ENCODE measurements at places on chromosomes 6 and 20.

GRCh38 chr20:33110147-33110825 is 30.8 kb downstream of the BPIFB4 start:
- no peak for DNase-seq

- DNase-seq: no peak
Measured at GRCh38 chr6:132161283-132161682, 210.1 kb upstream of the CCN2 start.

DNA sequence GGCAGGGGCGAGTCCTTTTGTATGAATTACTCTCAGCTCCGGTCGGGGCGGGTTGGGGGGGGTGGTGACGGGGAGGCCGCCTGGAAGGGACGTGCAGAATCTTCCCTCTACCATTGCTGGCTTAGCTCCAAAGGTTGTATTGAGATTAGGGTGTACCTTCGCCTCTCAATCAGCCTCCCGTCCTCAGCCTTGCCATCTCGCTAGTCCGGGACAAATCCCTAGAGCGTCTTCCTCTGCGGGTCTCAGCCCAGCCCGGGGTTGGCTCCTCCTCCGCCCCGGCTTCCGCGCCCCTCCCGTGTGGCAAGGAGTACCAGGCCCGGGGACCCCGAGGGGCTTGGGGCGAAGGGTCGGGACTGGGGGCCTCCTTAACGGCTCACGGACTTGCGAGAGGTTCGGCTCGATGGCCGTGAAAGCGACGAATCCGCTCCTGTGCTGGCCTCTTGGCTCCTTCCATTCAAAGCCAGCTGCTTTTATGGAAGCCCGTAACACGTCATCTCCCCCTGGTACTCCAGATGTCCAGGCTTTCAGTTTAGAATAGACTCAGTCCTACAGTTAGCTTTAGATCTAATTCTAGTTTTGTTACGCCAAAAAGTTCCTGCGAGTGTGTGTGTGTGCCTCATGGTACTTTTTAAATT is 636 bp upstream of the EEF1A1 start:
- DNase-seq: no peak

DNA sequence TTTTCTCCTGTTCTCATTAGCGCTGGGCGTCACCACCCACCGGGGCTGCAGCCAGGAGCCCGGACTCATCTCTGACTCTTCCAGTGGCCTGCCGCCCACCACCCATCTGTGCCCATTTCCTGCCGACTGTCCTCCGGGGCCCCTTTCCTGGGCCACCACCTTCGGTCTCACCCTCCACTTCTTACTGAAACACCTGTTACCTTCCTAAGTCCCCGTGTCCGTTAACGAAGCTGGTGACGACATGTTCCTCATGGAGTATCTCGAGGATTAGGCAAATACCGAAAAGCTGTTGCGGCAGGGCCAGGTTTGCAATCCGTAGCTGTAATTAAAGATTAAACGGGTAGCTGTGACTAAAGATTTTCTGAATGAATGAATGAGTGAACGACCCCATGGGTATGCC is 80.2 kb downstream of the SRC start:
- DNase-seq: no peak

DNA sequence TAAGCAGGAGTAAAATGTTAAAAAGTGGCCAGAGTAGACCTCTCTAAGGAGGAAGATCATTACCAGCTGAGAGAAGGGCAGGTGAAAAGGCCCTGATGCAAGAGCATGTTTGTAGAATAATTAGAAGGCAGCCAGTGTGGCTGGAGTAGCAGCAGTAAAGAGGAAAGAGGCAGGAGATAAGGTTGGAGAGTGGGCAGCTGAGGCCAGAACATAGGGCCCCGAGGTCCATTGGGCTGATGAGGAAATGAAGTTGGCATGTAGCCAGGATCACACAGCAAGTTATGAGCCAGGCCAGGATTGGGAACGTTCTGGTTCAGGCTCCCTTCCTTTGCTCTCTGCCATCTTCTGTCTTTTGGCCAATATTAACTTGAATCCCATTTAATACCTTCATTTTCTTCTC is 51.6 kb downstream of the RALY start:
- no peak for DNase-seq

DNA sequence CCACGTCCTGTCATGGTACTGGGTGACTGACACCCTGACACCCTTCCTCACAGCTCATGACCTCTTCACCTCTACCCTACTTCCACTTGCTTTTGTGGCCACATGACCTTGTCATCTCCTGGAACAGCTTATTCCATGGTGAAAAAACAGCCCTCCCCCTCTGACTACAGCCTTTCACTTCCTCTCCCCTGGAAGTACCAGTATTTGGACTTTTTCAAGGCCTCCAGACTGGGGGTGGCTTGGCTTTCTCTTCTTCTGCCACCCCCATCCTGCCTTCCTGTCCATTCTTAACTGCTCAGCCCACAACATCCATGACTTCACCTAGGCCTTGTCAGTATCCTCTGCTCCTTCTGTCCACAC is 168.4 kb downstream of the CARMIL1 start:
- DNase-seq: no peak

DNA sequence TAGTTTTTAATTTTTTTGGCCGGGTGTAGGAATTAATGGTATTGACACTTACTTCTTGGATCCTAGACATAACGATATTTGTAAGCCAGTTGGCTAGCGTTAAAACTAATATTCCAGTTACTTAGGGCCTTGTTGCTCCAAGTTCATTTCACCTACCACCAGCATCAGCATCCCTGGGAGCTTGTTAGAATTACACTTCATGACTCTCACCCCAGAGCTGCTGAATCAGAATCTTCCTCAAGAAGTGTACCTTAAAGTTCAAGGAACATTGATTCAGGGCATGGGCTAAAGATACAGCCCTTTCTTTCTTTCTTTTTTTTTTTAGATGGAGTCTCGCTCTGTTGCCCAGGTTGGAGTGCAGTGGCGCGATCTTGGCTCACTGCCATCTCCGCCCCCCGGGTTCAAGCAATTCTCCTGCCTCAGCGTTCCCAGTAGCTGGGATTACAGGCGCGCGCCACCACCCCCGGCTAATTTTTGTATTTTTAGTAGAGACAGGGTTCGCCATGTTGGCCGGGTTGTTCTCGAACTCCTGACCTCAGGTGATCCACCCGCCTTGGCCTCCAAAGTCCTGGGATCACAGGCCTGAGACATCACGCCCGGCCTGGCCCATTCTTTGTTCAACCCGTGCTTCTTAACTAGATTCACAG is 1.1 kb downstream of the SLX4IP start:
- DNase-seq: no peak

DNA sequence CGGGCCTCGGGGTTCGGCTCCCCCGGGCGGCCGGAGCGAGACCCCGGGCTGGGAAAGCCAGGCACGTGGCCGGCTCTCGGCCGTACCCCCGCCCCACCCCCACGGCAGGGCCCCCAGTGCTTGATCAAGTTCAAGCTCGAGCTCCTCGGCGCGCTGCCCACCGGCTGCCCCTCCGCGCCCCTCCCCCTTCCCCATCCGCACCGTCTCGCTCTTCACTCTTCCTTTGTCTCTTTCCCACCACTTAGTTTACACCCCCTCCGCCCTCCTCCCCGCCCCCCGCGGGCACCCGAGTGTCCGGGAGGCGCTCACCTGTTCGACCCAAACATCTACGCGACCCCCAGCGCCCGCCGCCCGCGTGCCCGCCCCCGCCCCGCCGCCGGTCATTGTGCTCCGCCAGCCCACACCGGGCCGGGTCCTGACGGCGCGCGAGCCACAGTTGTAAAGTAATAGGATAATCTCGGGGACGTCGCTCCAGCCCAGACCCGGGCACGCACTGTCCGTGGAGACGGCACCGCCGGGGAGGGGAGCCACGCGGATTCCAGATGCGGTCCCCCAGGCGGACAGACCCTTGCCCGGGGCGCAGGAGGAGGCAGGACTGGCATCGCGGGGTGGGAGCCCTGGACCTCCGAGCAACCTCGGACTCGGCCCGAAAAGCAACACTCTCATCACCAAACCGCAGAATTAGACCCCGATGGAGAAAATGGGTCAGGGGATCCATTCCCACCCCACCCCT is 100.7 kb downstream of the NOL4L start:
- DNase-seq: peak; percentile 45

- no peak for DNase-seq
Measured at GRCh38 chr20:49237531-49237930, 18.3 kb downstream of the DDX27 start.

DNA sequence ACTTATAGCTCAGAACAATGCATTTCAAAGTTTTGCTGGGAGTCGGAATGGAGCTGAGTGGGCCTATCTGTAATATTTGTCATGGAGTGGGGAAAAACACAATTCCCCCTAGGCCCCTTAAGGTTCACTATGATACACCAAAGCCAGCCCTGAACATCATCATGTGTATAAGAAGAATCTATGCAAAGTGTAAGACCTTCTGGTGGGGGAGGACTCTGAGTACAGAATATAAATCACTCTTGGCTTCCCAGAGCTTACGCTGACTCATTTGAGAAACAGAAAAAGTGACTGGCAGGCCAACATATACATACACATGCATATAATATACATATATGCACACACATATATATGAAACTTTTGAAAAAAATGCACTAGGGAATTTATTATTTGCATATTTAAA is 54.1 kb upstream of the UBR2 start:
- no peak for DNase-seq

DNA sequence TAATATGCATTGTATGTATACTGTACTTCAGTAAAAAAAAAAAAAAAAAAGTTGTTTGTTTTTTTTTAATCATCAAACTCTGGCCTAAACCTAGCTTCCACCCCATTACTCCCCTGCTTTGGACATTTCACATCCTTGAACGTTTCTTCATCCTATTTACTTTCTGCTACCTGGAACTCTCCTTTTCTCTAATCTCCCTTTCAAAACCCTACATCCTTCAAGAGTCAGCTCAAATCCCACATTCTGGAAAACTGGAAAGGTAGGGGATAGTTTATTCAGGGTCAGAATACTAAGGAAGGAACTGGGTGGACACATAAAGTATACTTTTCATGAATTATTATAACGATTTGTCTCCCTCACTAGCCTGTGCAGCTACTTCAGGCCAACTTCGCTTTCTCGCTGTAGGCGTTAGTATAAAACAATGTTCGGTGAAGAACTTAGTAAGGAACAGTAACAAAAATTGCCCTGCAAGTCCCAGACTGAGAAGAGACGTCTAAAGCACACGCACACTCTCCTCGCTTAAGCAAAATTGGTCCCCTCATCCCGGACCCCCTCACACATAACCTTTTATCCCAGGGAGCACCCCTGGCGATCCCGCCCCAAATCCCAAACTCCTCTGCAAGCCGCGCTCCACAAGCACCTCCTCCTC is 775 bp downstream of the PIGU start:
- DNase-seq: no peak

DNA sequence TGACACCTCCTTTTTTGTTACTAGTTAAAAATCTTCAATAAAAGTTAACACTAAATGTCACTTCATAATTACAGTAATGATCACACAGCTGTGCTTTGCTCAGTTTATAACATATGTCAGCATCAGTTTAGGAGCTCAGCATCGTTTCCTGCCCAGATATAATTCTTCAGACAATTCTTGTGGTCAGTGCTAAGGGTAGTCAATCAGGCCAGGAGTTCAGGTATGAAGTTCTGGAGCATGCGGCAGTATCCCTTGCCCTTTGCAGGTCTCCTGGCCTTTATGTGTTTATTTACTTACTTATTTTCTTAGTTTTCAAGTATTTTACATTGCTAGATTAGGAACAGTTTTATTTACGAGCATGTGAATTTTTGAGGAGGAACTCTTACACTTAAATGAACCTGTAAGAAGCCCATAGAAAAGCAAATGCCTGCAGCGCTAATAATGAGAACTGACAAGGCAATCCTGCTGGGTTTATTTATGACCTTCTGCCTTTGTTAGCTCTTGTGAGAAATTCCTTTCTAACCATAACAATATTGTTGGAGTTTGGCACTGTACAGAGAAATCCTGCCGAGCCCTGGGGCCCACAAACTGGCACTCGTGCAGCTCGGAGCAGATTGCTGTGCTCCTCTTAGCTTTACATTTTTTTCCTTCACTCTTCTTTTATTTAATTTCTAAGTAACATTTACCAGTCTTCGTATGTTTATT is 252.8 kb downstream of the TMEM242 start:
- DNase-seq: no peak

GRCh38 chr6:104472021-104472901 is 387.5 kb downstream of the HACE1 start:
- no peak for DNase-seq

DNA sequence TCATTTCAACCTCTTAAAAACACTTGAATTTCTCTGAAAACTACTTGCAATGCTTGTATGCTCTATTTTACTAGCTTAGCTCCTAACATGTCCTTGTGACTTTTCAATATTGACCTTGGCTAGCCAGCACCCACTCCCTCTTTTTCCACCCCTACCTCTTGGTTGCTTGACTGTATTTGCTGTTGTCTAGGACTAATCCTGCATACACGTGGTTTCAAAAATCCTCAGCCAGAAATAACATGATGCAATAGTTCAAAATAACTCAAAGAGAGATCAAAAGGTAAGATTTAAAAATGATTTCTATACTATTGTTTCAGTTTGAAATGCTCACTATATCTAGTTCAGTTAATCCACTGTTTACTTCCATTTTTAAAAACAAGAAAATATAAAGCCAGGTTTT is 102.3 kb upstream of the TBX18 start:
- no peak for DNase-seq

GRCh38 chr20:32010666-32011065 is 428 bp downstream of the CCM2L start:
- no peak for DNase-seq

GRCh38 chr6:75546381-75546780 is 52.8 kb upstream of the FILIP1 start:
- no peak for DNase-seq

DNA sequence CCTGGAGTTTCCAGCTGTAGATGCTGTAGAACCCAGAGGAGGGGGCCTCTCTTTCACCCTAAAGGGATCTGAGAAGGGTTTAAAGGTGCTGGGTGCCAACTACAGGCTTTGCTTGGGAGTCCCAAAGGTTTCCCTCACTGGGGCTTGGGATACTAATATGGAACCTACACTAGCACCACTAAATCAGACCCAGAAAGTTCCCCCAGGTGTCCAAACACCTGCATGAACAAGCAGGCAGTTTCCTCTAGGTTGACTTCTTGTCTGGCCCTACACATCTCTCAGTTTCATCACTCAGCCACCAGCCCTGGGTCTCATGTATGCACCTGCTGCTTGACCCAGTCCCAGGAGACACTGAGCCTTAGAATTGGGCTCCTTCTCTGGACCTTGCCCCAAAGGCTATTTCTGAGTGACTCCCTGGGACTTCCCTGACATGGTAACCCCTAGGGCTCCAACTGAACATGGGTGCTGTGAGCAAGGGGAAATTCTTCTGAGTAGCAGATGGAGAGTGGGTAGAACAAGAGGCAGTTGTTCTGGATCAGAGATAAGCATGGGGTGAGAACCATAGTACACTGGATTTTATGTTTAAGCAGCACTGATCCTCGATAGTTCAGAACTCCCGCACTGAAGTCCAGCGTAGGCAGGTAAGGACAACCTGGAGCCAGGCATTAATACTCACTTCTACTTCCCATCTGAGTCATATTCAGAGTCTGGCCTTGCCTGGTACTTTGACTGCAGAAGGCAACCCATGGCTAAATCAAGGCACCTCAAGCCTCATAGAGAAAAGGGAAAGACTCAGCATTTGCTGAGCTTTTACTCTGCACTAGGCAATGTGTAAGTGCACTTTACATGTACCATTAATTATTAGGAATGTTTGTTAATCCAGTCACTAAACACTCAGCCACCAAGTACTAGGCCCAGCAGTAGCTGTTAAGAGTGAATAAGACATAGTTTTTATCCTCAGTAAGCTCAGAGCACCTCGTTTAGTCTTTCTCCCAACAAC is 16.8 kb downstream of the BCL2L1 start:
- DNase-seq: no peak
